Activated CD8-positive, alpha-beta memory T cell treated with anti-CD3 and anti-CD28 coated beads for 1 hour (primary cell): ENCODE measurements at places on chromosomes 16 and 17.

- no peak for DNase-seq
Measured at GRCh38 chr16:6189216-6189615, 1091.6 kb upstream of the EEF2KMT start.

- no peak for DNase-seq
Measured at GRCh38 chr17:6507535-6507934, 48.8 kb downstream of the PITPNM3 start.

GRCh38 chr16:12172343-12172742 lies 195.8 kb downstream of the SNX29 start:
- DNase-seq: no peak

DNA sequence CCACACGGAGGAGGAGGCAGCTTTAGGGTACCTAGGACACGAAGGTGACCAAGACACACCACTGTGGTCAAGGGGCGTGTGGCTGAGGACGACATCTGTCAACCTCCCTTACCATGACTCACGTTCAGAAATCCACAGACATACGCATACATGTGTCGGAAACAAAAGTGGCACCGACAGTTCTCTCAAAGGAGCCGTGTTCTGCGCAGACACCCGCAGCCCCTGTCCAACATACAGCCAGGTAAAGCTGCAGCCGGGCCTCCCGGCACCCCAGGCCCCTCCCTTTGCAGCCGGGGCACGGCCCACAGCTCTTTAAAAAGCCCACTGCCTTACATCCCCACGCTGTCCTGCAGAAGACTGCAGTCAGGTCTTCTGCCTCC lies 40.5 kb upstream of the KLHDC4 start:
- DNase-seq: no peak

DNA sequence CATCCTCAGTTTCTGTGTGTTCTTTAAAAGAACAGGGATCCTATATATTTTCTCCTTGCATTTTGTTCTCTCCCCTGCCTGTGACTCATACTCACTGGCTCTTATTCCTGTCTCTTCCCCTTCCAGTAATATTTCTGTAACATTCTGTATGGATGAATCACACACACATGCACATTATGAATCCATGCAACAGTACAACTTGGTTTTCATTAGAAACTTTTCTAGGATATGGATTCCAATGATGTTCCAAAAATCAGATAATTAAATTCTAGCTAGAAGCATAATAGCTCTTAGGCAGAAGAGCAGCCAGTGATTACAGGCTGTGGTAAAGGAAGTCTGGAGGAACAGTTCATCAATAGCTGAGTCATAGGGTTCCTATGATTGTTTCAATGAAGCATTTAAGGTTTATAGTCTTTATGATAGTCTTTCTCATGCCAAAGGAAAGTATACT lies 119.6 kb upstream of the PMFBP1 start:
- no peak for DNase-seq

- DNase-seq: no peak
Measured at GRCh38 chr16:3498988-3499387, 1.8 kb upstream of the CLUAP1 start.

GRCh38 chr16:55333684-55334083 lies 9.7 kb downstream of the IRX6 start:
- DNase-seq: no peak

DNA sequence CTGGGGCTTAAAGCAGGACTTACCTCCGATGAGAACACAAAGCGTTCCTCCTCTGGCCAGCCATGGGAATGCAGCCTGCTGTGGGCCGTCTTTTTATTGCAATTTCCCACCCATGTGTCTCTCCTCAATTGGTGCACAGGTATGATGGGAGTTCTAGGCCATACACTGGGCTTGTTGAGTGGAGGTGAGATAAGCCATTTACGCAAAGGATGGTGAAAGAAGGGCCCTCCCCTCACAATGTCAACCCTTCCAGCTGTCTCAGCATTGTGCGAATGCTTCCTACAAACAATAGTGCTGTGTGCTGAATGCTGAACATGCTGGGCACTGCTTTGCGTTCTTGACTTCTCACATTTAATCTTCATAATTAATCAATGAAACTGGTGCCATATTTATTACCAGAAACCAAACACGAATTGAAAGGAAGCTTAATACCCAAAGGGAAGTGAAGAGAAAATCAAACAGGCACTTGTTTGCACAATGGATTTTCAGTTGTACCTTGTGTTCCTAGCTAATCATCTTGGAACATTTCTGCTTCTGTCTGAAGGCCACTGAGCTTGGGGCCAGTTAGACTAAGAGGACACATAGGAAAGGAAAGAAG lies at the start of gene GP2:
Gene GP2, minus strand, starts transcription at position 70 of the 598 bp plus-strand sequence. CDS start 1,082 bp downstream, outside the sequence.
- no peak for DNase-seq

DNA sequence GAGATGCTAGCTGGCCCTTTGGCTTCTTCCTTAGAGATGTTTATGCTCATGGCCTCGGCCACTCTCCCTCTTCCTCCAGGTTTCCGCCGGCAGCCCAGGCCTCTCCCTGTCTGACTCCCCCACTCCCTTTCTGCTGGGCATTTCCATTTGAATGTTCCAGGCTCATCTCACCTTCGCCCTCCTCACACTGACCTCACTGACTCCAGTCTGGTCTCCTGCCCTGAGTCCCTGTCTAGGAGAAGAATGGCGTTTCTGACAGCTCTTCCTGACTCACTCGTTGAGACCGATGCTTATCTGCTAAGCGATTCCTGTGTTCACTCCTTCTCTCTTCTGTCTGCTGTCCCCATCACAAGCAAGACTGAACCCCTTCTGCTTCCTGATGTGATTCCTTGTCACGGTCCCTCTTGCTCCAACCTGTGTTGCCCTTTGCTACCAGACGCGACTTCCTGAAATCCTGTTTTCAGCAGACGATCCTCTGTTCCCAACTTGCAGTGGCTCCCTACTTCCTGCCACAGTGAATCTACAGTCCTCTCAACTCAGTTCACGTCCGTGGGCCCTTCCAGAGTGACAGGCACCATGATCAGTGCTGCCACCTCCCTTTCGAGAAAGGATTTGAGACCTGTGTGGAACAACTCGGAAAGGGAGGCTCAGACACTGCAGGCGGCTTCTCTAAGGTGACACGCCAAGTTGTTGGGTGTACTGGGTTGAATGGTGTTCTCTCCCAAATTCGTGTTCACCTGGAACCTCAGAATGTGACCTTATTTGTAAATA lies 176.4 kb downstream of the MSI2 start:
- no peak for DNase-seq

GRCh38 chr17:7497228-7497627 lies 13.1 kb downstream of the POLR2A start:
- DNase-seq: no peak

DNA sequence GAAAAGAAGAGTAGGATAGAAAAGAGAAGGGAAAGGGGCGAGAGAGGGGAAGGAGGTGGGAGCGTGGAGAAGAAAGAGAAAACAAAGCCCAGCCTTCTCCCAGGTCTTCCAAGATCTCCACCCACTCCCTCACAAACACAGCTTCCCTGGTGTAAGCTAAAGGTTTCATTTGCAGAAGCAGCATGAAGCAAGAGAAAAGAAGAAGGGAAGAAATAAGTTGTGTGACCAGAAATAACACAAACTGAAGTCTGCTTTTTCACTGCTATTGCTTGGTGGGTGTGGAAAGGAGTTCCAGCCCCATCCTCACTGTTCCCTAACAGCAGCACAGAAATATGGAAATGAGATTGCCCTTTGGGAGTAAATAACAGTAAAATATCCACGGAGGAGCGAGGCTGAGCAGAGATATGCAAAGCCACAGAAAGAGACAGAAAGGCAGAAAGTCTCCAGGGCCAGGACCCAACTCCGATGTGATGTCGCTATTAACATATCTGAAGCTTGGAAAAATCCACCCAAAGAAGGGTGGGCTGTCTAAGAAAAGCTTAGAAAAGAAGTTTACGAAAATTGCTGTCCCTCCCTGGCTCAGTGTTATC lies 10.3 kb upstream of the GAS7 start:
- DNase-seq: no peak

DNA sequence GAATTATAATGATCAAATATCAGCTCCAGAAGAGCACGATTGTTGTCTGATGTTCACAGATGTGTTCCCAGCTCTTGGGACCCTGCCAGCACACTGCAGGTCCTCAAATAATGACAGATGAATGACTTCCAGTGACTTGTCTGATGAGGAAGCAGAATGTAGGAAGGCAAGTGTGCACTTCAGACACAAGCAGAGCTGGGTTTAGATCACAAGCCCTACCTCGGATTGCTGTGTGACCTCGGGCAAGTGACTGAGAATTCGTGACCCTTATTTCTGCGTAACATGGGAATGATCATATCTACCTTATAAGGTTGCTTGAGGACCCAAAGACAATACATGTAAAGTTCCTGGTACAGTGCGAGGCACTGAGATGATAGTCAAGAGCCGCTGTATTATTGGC lies 182.2 kb downstream of the ABCC12 start:
- DNase-seq: no peak

- no peak for DNase-seq
Measured at GRCh38 chr16:2082983-2083364, 35.2 kb downstream of the TSC2 start.

- no peak for DNase-seq
Measured at GRCh38 chr17:74807925-74808324, 31.8 kb upstream of the NAT9 start.

DNA sequence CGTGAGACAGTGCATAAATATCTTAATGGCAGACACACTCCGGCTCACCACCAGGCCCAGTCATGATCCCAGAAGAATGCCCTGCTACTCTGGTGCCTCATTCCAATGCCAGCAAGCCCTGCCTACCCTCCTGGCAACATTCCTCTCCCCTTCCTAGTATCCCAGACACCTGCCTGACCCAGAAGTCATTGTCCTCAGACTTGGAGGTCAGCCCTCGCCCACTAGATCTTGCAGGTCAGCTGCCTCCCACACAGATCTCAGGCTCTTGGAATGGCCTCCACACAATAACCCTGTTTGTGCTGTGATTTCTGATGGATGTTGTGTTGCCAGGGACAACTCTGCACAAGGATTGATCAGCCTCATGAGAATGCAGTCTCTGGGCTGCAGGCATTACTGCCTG lies 1.8 kb upstream of the TEX2 start:
- DNase-seq: no peak

GRCh38 chr16:3364774-3365427 lies 9.2 kb downstream of the OR2C1 start:
- peak; percentile 71 for DNase-seq

- DNase-seq: no peak
Measured at GRCh38 chr16:85984947-85985451, 86.0 kb downstream of the IRF8 start.
